ENCODE measurements at places on chromosomes 4 and X.

- no peak for DNase-seq
Observed at GRCh38 chr4:165766976-165767375, 106.1 kb upstream of the TLL1 start.

DNA sequence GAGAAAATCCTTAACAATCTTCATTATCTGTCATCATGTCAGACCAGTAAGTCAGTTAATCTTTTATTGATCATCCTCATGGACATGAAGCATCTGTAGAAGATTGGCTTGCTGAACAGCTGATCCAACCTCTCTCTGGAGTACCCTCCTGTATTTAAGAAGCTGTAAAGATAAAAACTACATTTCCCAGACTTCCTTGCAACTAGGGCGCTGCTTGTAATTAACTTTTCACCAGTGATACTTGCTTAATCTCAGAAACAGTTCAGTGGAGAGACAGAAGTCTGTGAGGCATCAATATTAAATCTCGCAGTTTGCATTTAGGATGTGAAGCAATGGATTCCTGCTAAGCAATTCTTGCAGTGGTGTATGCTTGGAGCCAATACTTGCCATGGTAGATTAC lies 36.0 kb upstream of the SMARCA5 start:
- no peak for DNase-seq

DNA sequence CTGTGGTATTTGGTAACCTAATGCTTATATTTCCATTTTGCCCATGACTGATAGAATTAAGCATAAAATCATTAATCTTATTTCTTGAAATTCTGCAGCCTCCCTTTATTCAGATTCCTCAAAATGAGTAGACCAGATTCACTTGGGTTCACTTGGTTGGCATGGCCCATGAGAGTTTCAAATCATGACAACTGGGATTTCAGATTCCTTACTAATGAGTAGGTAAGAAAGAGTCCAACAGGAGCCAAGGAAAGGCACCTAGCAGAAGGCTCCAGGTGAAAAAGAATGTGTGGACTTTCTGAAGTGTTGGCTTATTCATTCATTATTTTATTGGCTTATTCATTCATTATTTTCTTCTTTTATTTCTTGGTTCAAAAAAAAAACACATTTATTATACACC lies 27.2 kb upstream of the GATB start:
- DNase-seq = no peak

GRCh38 chrX:154730253-154730891 lies 20.5 kb downstream of the GAB3 start:
- no peak for DNase-seq

DNA sequence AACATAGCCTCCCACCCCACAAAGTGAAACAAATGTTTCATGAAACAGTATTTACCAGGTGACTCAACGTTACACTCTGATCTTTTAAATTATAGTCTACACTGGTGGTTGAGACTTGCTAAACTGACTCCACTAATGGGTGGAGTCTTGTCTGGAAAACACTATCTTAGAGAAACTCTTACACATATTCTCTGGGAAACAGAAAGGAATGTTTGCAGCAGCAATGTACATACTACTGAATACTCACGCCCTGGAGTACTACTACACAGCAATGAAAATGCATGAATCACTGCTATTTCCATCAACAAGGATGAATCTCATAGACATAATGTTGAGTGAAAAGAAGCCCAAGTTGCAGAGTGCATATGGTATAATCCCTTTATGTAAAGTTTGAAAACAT lies 208.5 kb upstream of the IGFBP7 start:
- no peak for DNase-seq

DNA sequence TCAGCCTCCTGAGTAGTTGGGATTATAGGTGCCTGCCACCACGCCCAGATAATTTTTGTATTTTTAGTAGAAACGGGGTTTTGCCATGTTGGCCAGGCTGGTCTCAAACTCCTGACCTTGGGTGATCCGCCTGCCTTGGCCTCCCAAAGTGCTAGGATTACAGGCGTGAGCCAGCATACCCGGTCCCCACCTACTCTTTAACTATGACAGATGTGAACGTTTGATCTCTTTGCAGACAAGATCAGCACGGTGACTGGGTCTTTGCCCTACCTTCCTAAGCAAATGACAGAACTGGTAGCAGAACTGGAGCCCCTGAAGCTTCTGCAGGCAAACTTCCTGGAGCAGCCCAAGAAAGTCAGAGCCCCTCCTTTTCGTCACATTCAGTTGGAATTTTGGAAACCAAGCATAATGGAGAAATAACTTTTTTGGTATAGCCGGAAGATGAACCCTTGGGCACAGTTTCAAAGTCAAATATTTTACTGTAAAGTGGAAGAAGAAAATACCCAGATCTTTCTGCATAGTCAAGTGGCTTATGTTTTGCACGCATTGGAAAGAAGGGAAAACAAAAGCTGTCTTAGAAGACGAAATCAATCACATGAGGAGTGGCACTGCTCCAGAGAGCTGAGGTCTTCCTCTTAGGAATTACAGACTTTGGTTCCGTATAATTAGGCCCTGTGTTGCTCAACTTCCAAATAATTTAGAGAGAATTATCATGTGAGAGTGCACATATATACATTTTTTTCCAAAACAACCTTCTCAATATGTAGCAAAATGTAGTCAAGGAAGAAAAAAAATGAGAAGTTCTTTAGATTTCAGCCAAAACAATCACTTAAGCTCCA lies 90.6 kb downstream of the SORBS2 start:
- DNase-seq = no peak
